ENCODE measurements at places on chromosomes 12 and 14.

DNA sequence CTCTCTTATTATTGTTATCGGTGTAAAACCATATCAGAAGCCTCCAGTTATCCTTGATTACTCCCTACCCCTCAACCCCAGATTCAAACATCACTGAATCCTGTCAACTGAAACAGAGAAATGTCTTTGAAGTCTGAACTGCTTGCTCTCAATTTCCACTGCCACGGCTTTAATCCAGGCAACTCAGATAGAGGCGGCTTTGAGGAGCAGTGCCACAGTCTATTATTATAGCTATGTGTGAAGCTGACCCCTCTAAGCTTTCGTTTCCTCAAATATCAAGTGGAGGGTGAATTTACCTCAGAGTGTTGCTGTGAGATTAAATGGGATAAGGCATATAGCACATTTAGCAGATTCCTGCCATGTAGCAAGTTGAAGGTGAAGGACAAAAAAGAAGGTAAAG lies 49.0 kb upstream of the PDE3A start:
- no peak for DNase-seq

- DNase-seq, result no peak
Measured at GRCh38 chr14:20492486-20492885, 12.9 kb upstream of the RNASE10 start.

DNA sequence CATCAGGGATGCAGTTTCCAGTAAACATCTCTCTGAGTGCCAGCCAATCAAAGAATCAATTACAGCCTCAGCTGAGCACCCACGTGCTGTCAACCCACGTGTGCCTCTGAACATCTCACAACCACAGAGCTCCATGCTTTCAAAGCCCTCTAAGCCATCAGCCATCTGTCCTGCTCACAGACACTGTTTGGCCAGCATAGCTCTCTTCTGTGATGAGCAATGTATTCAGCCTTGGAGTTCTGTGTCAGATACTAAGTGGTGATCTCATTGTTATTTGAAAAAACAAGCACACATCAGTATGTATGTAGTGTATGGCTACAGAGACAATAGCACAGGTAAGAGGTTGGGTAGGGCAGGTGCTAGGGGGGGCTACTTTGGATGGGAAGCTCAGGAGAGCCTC lies 94.3 kb downstream of the RGS6 start:
- DNase-seq, result peak; percentile 58

DNA sequence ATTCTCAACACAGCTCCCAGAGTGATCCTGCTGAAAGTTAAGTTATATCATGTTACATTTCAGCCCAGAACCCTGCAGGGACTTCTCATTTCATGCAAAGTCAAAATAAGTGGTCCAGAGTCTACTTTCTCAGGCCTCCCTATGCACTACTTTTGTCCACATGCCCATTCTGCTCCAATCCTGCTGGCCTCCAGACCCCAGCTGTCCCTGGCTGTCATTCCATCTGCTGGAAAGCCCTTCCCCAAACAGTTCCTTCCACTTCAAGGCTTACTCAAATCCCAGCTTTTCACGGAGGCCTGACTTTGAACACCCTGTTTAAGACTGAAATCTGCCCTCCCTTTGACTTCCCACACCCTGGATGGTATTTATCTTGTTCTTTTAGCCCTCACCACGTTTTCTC lies 109.8 kb upstream of the DNM1L start:
- no peak for DNase-seq

DNA sequence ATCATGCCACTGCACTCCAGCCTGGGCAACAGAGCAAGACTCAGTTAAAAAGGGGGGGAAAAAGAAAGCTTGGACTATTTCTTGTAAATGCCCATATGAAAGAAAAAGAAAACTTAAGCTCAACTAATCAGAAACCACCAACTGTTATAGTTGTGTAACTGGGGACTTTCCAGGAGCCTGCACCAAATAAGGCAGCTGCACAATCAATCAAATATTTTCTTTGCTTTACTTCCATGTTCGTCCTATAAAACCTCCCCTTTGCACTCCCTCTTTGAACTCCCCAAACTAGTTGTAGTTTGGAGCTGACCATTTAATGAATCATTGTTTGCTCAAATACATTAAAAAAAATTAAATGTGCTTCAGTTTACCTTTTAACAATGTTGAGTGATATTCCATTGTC lies 54.9 kb downstream of the OTOGL start:
- DNase-seq, result no peak

DNA sequence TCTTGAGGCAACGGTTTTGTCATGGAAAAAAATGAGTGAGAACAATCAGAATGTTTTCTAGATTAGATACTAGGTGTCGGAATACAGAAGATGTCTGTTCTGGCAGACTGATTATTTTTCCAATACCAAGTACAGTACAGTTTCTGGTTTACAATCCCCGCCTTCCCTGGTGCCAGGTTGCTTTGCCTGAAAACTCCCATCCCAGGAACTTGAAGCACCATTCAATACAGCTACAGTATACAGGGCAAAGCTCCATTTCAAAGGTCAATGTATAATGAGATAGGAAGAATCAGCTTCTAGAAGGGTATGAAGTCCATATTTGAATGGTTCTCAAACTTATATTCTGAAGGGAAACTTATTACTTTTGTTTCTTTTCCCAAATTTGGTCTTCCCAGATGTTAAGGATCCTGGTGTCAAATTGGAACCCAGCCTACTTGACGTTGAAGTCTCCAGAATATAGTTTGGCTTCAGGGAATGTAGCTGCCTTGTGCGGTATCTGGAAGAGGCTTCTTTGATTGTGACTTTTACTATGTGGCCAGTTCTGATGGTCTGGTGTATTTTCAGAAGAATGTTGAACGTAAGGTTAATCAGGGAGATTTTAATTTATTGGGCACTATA lies 238.0 kb upstream of the ATP2B1 start:
- DNase-seq, result no peak

DNA sequence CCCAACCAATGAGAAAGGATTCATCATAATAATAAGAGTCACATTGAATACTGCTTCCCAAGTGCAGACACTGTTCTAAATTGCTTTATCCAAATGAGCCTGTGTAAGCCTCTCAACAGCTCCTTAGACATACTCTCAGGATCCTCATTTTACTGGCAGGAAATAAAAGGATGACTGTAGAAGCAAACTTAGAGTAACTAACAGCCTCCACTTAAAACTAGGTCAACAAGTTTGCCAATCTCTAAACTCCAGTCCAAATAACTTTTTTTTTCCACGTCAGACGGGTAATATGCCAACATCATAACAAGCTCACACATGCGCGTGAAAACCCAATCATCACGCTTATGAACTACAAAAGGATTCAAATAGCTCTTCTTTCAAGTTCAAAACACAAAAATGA lies 15.3 kb upstream of the DPF3 start:
- no peak for DNase-seq

DNA sequence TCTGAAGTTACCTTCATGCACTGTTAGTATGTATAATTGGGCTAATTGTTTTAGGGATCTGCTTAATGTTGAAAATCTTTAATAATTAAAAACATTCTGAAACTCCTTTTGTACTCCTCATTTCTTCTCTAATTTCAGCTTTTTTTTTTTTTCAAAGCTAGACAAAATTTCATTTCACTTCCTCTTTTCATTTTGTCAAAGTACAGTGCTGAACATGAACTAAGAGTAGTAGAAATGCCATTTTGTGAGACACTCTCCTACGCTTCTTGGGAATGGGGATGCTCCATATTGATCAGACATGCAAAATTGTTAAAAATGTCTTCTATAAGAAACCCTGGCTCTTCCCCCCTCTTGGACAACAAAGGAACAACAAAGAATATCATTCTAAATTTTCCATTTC lies 1.7 kb downstream of the ABCD2 start:
- DNase-seq, result no peak

- no peak for DNase-seq
Measured at GRCh38 chr14:71416392-71416791, 509.1 kb downstream of the PCNX1 start.

DNA sequence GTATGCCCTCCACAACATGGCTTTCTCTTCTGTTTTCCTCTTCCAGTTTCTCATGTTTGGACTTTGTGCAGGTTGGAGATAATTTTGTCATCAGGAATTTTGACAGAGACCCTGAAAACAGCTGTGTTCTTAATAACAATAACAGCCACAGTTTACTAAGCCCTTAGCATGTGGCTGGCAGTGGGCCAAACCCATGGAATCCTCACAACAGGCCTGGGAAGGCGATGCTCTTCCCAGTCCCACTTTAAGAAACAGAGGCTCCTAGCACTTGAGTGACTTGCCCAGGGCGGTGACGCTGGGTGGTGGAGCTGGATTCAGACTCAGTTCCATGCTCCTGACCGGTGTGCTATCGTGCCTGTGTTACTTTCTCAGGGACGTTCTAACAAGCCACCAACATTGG lies 20.1 kb upstream of the PLEKHG3 start:
- peak; percentile 12 for DNase-seq

DNA sequence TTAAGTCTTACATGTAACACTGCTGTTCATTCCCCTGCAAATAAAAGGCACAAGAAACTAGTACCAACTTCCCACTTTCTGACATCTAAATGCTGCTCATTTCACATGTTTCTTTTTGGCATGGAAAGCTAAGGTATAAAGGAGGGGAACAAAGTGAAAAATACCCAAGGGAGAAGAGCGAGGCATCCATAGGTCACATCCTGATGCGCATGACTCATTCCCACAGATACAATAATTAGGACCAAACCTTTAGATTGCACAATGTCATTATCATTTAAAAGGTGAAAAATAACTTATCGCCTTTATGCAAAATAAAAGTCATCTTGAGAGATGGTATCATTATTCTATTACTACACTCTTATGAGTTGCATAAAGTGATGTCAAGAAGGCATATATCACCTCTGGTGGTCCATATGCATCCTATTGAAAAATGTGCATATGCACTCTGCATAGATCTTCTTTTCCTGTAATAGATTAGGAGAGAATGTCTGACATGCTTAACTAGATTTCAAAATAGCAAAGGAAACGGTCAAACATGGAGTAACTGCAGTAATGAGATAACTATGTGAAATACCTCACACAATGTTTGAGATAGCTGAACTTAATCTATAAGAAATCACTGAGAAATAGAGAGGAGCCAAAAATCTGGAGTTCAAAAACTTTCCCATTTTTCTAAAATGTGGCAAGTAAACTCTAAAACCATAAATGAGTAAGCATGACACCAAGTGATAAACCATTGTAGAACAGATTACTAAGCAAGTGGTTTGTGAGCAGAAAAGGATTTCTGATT lies 382.5 kb upstream of the TMTC1 start:
- DNase-seq, result no peak

GRCh38 chr12:89347325-89347829 lies 4.9 kb downstream of the DUSP6 start:
- no peak for DNase-seq

DNA sequence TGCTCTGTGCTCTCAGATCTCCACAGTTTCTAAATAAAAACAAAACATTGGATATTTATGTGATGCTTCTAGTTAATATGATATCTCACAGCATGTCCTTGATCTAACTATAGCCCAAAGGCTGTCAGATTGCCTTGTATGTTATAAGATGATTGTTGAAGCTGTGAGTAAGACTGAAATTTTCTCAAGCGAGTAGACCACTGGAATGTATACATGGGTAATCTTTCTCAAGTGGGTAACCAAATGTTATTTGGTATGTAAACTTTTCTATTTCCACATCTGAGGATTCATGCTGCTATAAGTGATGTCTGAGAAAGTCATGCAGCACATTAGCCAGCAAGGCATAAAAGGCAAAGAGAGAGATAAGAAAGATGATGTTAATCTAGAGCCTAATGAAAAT lies 886.7 kb downstream of the NRXN3 start:
- DNase-seq, result no peak

GRCh38 chr12:104212516-104212915 lies 3.1 kb upstream of the TXNRD1 start:
- no peak for DNase-seq

DNA sequence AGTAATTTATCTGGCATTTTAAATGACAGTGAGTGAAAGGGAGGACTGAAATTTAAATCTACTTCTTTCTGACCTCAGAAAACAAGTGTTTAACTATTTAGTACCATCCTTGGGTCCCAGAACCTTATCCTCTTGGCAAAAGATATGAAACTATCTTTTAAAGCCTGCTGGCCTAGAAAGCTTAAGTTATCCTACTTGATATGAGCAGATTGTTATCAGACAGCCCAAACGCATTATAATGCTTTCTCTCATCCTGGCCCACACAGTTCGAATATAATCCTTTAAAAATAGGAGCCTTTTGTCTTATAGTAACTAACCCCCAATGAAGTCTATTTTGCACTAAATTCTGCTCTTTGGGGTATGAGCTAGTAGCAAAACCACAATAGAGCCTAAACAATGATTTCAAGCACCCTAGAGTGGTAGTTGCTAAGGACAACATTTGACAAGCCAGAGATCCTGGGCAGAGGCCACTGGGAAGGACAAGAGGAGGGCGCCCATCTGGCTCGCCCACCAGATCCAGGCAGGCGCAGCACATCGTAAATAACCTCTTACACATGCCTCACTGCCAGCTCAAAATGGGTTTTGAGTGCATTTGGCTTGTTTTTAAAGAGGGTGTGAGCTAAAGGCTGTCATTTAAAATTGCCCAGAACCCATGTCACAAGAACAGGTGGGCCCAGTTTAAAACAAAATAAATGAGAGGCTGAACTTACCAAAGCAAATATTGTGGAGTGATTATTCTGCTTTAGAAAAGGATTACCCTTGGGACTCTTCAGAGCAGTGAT lies 37.7 kb upstream of the CRY1 start:
- DNase-seq, result peak; percentile 98

DNA sequence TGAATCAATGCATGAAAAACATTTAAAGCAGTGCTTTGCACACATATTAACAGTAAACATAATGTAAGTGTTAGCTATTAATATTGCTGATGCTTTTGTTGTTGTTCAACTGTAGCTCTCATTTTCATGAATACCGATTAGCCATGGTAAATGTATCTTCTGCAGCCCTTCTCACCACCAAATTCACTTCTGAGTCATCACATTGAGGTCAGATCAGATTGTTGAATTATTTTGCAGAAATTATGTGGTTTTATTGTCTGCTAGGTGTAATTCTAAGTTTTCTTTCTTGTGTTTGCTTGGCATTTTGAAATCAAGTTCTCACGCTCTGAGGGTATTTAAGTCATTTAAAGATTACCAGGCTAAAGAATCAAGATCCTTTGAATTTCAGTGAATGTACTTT lies 74.6 kb downstream of the AKAP6 start:
- no peak for DNase-seq

DNA sequence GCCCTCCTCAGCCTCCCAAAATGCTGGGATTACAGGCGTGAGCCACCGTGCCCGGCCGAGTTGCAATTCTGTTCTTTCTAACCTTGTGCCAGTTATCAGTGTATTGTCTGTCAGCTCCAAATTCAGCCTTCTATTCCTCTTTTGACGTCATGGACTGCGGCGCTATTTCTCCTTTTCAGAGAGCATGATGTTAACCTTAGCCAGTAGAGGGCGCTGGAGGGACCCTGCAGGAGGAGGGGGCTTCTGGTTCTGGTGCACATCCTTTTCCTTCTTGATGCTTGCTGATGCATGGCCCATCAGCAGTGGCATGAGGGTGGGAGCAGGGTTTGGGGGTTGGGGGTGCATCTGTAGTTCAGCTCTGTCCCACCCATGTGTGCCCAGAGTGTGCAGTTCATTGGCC lies 179.3 kb upstream of the RMST start:
- no peak for DNase-seq

- no peak for DNase-seq
Measured at GRCh38 chr14:73325630-73326299, 88.5 kb downstream of the PAPLN start.

- DNase-seq, result peak; percentile 15
Measured at GRCh38 chr14:55599250-55599879, 19.4 kb downstream of the KTN1 start.

GRCh38 chr14:36604757-36605505 lies 22.5 kb upstream of the NKX2-8 start:
- DNase-seq, result peak; percentile 86
